ENCODE measurements at places on chromosomes 5 and 9. TPM values are rescaled to one million over a fixed set of nuclear protein-coding genes. Genes with fewer than 3 reads are reported as not detected.

Gene PCDHGB7
- 4.7 TPM for polyA plus RNA-seq

Gene CCDC192
- polyA plus RNA-seq = 0.08 TPM

Gene EIF4E1B
- not detected for polyA plus RNA-seq

Gene CATSPER3
- 0.43 TPM for polyA plus RNA-seq

Gene OCLN
- polyA plus RNA-seq = 23.0 TPM

Gene PDZD2
- 9.2 TPM for polyA plus RNA-seq

Gene OR2K2
- not detected for polyA plus RNA-seq

Gene PCDHGC5
- polyA plus RNA-seq = 0.14 TPM

Gene AIF1L
- polyA plus RNA-seq = 3.2 TPM

Gene OR1Q1
- polyA plus RNA-seq = not detected

Gene ZNF366
- 3.0 TPM for polyA plus RNA-seq

Gene PCDHGC4
- 0.08 TPM for polyA plus RNA-seq

Gene PPP2R2B
- 0.15 TPM for polyA plus RNA-seq

Gene GRPEL2
- polyA plus RNA-seq = 6.6 TPM

Gene CD274
- 4.1 TPM for polyA plus RNA-seq

Gene FABP6
- 6.0 TPM for polyA plus RNA-seq

Gene OLFM1
- 23.4 TPM for polyA plus RNA-seq

Gene IRX2
- polyA plus RNA-seq = 30.0 TPM

Gene PTAR1
- 8.6 TPM for polyA plus RNA-seq

Gene TGFBR1
- 14.2 TPM for polyA plus RNA-seq

Gene IFNA8
- polyA plus RNA-seq = not detected

Gene PFN3
- not detected for polyA plus RNA-seq

Gene NMUR2
- 0.49 TPM for polyA plus RNA-seq

Gene GFRA3
- 0.18 TPM for polyA plus RNA-seq

Gene CTXN3
- polyA plus RNA-seq = not detected

Gene FCN1
- 149 TPM for polyA plus RNA-seq

Gene WDR38
- polyA plus RNA-seq = 6.0 TPM

Gene ARPC5L
- polyA plus RNA-seq = 64.6 TPM

Gene GRXCR2
- polyA plus RNA-seq = not detected

Gene ARL10
- polyA plus RNA-seq = 2.6 TPM

Gene ADAMTS2
- 27.4 TPM for polyA plus RNA-seq

Gene ASS1
- polyA plus RNA-seq = 114 TPM

Gene SVEP1
- 6.5 TPM for polyA plus RNA-seq

Gene KIF4B
- polyA plus RNA-seq = 0.01 TPM

Gene COL27A1
- 16.3 TPM for polyA plus RNA-seq

Gene TMED7
- polyA plus RNA-seq = 19.9 TPM

Gene TAS2R1
- not detected for polyA plus RNA-seq

Gene DDX4
- 0.03 TPM for polyA plus RNA-seq

Gene UBE2QL1
- polyA plus RNA-seq = 0.02 TPM

Gene DUSP1
- 1,153 TPM for polyA plus RNA-seq

Gene ANKRD20A1
- polyA plus RNA-seq = 0.18 TPM

Gene DROSHA
- 16.2 TPM for polyA plus RNA-seq

Measured in lung (tissue), 17 donors.